ENCODE measurements at places on chromosomes 16 and 17. TPM values are rescaled to one million over a fixed set of nuclear protein-coding genes. Genes with fewer than 3 reads are reported as not detected.

The HSD17B1 gene
- 4.6 TPM for total RNA-seq

The PFAS gene
- 45.9 TPM for total RNA-seq

The MT1M gene
- total RNA-seq: 9.0 TPM

The CX3CL1 gene
- 8.4 TPM for total RNA-seq

The NPIPB5 gene
- 7.2 TPM for total RNA-seq

The GPR179 gene
- not detected for total RNA-seq

The CTRB2 gene
- total RNA-seq: not detected

The GRIN2C gene
- not detected for total RNA-seq

The SEPTIN1 gene
- total RNA-seq: not detected

The CCDC200 gene
- not detected for total RNA-seq

The PDXDC1 gene
- 53.6 TPM for total RNA-seq

The SLC12A3 gene
- not detected for total RNA-seq

The HOXB1 gene
- total RNA-seq: not detected

Measured in myometrial cell (primary cell).